ENCODE measurements at places on chromosomes 6 and 20. TPM values are rescaled to one million over a fixed set of nuclear protein-coding genes. Genes with fewer than 3 reads are reported as not detected.

GRCh38 chr20:18683839-18684238 lies 96.0 kb downstream of the DTD1 start:
- DNase-seq: no peak

GRCh38 chr6:111748231-111748647 lies 125.0 kb downstream of the FYN start:
- no peak for DNase-seq

DNA sequence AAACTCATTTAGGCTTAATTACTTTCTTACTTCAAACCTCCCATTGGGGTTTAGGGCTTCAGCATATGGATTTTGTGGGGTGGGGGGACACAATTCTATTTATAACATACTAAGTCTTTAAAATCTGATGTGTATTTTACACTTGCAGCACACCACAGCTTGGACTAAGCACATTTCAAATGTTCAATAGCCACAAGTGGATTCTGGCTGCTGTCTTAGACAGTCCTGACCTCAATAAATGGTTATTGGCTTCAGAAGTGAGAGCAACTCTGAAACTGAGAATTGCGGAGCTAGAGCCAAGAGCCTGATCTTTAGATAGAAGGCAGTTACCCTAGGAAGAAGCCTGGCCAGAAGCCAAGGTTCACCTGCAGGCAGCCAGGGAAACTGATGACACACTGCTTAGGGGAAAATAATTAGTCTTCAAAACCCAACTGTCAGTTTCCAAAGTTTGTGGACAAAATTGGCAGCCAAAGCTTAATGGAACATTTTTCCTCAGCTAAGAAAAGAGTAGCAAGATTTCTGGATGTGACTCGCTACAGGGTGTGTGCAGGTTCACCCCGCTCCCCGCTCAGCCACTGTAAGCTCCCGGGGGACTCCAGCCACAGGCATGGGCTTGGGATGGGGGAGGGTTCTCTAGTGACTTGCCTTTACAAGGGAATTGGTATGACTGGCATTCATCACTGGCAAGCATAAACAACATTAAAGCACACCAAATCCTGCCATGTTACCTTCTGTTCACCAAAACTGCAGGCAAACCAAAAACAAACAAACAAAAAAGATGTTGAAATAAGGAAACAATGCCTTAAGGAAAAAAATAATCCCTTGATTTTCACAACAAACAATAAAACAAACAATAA lies 219.8 kb downstream of the TFAP2A start:
- DNase-seq: no peak

DNA sequence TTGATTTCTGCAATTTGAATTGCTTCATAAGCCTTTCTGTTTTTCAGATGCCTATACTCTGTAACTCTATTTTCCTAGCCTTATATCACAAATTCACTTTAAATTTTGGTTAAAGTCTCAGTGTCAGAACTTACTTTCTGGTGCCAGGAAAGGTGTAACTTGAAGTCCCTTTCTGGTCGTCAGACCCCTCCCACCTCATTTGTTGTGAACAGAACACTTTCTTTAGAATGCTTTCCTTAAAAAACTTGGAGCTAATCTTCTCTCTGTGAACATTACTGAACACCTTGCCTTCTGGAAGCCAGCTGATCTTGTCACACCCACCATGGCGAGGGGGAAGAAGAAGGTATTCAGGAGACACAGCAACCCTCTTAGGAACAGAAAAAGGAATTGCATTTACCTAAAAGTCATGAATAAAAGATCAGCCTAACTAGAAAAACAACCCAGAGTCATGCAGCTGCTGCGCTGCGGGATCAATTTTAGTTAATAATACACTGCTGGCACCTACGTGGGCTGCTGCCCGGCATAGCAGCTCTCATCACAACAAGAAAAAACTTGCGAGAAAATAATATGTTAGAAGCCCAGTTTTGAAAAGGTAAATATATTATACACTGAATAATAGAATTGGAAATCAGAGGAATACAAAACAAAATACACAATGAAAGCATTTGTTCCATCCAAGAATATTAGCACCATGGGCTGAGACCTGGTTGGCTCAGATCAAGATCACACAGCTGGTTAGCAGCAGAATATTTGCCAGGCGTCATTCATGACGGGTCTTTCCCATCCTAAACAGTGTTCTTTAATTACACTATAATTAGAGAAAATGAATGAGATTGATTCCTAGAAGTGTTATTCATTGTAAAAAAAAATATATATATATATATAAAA lies 5.8 kb upstream of the FAM217A start:
- no peak for DNase-seq

DNA sequence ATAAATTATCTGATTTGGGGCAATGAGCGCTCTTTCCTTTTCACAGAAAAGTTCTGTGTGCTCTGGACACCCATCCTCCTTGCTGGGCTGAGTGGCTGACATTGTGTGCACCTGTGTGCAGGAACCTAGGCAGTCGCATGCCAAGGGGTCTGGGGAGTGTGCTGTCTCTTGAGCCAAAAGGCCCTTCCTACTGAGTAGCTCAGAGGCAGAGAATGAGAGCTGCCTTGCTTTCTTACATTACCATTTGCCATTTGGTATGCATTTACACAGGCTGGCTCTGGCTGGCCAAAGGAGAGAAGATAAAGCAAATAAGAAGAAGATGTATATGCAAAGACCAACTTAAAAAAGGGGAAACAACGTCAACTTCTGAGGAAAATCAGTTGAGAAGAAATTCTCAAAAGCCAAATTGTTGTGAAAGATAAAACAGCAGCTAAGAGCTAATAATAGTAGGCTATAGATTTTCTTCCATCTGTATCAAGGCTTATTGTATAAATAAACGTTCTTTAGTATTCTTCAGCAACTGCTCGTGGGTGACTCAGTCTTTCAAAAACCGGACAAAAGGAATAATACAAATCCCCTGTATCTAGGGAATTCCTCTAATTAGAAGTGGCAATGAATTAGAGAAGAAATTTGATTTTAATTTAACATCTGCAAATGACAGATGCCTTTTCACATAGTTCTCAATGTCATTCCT lies 121.9 kb downstream of the INSM1 start:
- peak; percentile 68 for DNase-seq

DNA sequence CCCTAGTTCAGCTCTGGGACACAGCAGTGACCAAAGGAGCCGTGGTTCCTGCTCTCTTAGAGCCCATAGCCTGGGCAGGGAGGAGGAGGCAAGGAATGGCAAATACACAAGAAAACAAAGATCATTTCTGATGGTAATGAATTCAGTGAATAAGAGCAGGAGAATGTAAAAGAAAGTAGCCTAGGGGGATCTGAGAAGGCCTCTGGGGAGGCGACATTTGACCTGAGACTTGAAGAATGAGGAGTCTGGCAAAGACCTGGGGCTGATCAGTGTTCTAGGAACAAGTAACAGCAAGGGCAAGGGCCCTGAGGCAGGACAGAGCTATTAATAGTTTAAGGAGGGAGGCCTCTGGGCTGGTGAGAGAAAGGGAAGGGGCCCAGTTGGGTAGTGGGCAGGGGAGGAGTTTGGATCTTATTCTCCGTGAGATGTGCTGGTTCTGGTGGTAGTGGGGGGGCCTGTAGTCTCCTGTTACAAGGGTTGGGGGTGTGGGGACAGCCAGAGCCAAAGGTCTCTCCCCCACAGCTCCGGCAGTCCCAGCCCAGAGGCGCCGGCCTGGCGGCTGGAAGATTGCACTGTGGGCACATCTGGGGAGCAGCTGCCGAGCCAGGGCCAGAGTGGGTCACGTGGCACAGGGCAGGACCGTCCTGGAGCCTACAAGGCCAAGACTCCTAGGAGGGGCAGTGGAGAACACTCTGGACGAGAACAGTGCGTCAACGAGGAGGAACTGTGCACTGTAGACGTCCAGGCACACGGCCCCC lies 9.3 kb upstream of the ID1 start:
- peak; percentile 86 for DNase-seq

DNA sequence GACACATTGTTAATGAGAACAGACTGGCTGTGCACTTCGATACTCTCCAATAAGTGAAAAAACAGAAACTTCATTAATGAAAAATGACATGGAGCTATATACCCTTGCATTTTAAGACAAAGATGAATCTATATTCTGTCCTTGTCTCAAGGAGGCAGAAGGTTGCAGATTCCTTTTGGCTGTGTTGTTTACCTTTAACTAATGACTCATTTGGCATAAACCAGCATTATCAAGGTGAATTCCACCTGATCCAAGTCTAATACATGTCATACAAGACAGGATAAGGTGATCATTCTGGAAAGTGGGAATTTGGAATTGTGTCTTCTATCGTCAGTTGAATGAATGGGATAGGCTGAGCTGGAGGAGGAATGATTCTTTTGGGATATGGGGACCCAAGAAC lies 192.9 kb downstream of the PLCB4 start:
- DNase-seq: no peak

DNA sequence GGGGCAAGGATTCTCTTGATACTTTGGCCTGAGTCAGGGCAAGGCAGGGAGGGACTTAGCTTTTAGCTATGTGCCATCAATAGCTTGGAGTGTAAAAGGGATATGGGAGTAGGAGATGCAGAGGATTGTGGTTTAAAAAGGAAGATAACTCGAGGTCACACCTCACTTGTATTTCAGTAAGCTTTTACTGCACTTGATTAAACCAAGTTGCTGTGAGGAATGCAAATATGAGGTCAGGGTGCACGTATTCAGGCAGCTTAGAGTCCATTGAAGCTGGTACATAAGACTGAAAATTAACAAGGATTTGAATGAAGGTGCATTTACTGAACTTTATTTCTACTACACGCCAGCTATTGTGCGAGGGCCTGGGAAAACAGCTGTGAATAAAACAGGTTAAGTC lies 32.1 kb downstream of the DSTN start:
- DNase-seq: no peak

GRCh38 chr6:80956898-80957297 lies 795.6 kb downstream of the TENT5A start:
- DNase-seq: no peak

- DNase-seq: no peak
Measured at GRCh38 chr20:33685328-33686099, 671 bp downstream of the E2F1 start.

DNA sequence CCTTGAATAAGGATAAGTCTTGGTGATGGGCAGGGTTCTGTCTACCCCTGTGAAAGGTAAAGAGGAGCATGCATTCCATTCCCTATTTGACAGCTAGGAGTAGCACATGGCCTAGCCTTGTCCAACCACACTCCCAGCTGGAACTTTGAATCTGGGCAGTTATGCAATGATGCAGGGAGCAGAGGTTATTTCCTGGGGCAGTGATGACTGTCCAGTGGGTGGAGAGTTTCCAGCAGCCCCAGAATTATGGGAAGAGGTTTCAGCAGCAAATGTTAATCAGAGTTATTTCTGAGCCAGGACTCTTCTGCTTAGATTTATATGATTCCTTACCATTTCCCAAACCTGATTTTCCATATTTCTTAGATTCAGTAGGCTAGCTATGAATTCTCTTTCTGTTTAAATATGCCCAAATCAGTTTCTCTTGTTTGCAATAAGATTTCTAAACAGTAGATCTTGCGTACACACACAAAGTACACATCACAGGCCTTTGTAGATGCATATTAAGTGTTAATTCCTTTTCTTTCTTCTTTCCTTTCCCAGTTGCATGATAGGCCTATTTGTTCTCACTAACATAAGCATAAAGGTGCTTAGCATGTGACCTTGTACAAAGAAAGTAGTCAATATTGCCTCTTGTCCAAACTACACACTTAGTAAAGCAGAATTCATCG lies 17.3 kb upstream of the TXLNB start:
- peak; percentile 85 for DNase-seq

GRCh38 chr6:158371261-158371660 lies 59.0 kb downstream of the TULP4 start:
- no peak for DNase-seq

- no peak for DNase-seq
Measured at GRCh38 chr6:149942461-149942829, 631 bp downstream of the ULBP2 start.

DNA sequence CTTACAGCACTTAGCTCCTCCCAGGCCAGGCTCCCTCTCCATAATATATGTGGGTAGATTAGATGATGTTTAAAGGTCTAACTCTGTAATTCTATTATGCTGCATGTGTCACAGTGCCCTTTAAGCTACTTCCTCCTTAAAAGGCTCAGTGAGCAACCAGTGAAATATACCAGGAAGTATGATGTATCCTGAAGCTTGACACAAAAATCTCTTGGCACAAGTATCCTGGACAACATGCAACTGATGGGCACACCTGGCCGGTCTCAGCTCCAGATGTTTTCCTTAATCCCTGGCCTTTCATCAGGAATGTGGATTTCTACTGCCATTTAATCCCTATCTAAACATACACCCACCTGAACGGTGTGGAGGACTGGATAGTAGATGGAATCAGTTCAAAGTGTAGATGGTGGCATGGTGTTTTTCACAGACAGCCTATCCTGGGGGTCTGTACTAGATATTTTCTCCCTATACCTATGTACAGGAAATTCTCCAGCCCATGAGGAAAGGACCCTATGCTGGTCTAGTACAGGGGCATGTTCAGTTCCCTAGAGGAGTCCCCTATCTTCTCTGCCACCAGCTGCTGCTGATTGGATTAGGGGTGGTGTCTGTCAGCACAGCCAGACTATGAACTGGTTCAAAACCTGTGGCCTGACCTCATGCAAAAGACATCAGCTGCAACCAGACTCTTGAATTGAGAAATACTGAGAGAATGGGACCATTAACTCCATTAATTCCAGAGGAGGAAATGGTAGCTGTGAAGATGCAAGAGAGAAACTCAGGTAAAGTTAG lies 59.4 kb upstream of the CITED2 start:
- peak; percentile 73 for DNase-seq

DNA sequence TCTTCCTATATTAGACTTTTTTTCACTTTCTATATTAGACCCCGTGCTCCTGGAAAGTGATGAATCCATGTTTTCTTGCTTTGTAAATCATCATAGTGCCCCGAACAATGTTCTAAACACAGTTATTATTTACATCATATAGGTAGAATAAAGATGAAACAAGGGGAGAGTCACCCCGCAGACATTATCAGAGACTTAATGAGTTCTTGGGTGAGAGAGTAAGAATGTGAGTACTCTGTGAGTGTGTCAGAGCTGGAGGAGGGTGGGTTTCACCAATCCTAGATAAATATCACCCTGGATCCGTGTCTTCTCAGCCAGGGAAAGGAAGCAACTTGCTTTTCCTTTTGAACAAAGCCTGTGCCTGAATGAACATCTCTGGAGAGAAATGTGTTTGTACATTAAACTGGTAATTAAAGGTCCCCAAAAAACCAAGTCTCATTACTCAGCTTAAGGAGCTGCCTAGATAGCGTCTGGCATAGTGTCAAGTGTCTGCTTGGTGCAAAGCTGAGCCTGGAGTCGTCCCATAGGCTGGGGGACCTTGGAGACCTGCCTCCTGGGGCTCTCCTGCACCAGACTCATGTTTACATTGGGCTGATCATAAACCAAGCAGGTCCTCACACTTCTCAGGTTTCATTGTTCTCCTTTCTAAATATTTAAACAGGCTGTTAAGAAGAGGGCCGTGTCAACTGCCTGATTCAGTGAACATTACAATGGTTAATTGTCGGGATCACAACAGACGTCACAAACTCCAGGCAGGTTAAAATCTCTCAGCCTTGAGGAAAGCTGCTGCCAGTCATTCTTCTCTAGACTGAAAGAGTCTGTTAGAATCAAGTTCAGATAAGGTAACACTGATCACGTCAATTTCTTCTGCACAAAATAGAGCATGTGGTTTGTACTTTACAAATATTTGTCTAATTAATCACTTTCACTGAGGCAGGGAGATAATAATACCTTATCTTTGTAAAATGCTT lies 179.7 kb upstream of the MYLIP start:
- DNase-seq: no peak

Gene ARMH2
- polyA plus RNA-seq: not detected

Gene C20orf202
- not detected for polyA plus RNA-seq

Gene PSMF1
- polyA plus RNA-seq: 109 TPM

Gene PTCHD4
- polyA plus RNA-seq: 0.53 TPM

Gene TP53TG5
- polyA plus RNA-seq: not detected

Gene TNXB
- 0.42 TPM for polyA plus RNA-seq

Gene GTF3C6
- polyA plus RNA-seq: 32.5 TPM

Gene TCF15
- not detected for polyA plus RNA-seq
